ENCODE measurements at places on chromosomes 6 and 20.

DNA sequence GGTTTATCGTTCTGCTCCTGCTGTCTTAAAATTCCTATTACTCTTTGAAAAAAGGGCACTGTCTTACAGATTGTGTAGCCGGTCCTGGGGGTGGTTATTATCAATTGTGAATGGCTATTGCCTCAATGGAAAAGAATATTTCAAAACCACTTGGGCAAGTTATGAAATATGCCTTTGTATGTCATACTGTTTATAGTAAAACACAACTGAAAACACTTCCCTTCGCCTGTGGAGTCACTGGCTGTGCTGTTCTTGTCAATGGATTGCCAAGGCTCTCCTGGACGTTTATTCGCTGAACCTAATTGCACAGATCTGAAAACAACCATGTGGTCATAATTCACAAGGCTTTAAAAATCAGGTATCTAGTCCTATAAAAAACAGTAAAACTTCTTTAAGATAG lies 47.8 kb upstream of the TAGAP start:
- DNase-seq, result no peak

DNA sequence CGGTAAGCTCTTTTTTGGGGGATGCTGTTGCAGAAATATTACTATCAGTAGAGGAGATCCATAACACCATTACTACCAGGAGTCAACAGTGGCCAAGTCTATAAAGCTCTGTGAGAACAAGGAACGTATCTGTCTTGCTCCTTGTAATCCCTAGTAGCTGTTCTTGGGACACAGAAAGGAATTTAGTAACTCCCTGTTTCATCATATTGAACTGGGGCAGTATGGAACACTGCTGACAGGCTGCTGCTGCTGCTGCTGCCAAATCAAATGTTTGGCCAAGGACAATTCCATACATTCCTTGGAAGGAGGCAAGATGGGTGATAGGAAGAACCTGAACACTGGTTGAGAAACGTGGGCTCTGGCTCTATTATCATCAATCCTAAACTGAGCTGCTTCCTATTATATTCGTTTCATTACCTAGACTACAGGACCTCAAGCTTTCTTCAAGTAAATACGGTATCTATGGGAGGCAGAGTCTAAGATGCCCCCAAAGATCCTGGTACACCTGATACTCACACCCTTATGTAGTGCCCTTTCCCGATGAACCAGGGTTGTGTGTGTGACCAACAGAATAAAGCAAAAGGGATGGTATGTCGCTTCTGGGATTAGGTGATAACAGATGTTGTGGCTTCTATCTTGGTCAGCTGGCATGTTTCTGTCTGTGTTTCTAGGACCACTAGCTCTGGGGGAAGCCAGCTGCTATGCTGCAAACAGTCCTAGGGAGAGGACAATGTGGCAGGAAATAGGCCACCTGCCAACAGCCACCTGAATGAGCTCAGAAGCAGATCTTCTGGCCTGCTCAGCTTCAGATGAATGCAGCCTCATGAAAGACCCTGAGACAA lies 39.5 kb downstream of the ELOVL5 start:
- peak; percentile 56 for DNase-seq

- no peak for DNase-seq
Observed at GRCh38 chr6:39793516-39793915, 1.3 kb downstream of the DAAM2 start.

DNA sequence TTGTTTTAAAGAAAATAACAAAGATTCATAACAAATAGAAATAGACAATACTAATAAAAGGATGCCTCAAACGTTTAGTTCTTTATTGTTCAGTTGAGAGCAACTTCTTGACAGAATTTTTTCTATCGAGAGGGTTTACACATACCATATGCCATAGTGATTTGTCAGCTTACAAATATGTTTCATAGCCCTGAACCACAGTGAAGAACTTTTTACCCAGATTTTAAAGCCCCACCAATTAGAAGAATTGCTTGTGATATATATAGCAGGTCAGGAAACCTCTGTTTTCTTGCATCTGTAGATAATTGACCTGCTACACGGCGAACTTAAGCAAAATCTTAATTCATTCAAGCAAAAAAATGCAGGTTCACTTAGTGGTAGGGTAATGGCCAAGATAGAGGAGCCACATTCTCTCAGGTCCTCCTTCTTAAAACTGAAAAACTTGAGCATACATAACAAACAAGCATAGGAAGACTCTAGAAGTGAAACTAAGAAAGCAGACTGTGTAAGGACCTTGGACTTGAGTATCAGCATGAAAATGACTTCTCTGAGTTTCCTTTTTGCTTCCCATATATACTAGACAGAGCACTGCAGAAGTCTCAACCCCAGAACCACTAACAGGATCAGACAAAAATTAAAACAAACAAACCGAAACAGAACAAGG lies 39.5 kb downstream of the CRISP1 start:
- DNase-seq, result no peak

- no peak for DNase-seq
Observed at GRCh38 chr6:133001040-133001565, 186.7 kb downstream of the RPS12 start.

- no peak for DNase-seq
Observed at GRCh38 chr6:43999628-44000027, 127.6 kb downstream of the MRPL14 start.

DNA sequence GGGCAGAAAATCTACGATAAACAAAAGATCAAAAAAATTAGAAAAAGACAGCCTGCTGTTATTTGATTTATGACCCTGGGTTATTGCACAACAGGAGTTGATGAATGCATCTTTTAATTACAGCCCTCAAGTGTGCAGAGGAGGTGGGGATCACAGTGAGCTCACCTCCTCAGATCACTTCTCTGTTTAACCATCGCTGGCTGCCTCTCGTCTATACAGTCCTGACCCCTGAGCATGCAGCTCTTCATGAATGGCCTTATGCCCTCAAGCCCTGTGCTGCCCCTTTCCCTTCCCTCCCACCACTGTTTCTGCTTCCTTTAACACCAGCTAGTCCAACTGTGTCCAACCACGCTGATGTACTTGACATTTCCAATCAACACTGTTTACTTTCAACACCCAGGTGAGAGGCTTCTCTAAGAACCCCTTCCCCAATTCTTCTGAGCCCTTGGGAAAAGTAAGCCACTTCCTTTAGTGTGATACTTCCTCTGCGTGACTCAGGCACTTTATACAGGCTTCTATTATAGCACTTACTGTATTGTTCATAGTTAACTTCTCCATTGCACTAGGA lies 60.6 kb upstream of the RIPOR2 start:
- DNase-seq, result no peak

DNA sequence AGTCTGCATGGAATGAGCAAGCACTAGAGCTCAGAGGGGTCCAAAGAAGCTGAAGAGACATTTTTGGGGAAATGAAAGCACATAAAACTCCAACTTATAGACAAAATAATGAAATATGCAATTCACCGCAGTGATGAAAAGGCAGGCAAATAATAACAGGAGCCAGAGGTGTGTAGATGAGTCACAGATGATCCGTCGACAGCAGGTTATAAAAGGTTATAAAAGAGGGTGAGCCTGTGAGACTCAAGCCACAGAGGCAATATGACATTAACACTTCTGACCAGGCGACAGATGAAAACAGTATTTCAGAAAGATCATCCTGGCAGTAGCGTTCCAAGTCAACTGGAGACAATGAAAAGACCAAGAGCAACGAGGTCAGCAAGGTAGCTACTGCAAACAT lies 35.8 kb upstream of the ANKRD60 start:
- DNase-seq, result no peak

DNA sequence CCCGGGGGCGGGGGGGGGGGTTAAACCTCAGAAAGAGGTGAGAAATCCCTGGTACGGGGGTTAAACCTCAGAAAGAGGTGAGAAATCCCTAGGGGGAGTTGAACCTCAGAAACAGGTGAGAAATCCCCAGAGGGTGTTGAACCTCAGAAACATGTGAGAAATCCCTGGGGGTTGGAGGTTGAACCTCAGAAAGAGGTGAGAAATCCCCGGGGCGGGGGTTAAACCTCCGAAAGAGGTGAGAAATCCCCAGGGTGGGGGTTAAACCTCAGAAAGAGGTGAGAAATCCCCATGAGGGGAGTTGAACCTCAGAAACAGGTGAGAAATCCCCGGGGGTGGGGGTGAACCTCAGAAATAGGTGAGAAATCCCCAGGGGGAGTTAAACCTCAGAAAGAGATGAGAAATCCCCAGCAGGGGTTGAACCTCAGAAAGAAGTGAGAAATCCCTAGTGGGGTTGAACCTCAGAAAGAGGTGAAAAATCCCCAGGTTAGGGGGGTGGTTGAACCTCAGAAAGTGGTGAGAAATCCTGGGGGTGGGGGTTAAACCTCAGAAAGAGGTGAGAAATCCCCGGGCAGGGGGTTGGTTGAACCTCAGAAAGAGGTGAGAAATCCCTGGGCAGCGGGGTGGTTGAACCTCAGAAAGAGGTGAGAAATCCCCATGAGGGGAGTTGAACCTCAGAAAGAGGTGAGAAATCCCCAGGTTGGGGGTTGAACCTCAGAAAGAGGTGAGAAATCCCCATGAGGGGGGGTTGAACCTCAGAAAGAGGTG lies 87.4 kb downstream of the PLG start:
- DNase-seq, result no peak

DNA sequence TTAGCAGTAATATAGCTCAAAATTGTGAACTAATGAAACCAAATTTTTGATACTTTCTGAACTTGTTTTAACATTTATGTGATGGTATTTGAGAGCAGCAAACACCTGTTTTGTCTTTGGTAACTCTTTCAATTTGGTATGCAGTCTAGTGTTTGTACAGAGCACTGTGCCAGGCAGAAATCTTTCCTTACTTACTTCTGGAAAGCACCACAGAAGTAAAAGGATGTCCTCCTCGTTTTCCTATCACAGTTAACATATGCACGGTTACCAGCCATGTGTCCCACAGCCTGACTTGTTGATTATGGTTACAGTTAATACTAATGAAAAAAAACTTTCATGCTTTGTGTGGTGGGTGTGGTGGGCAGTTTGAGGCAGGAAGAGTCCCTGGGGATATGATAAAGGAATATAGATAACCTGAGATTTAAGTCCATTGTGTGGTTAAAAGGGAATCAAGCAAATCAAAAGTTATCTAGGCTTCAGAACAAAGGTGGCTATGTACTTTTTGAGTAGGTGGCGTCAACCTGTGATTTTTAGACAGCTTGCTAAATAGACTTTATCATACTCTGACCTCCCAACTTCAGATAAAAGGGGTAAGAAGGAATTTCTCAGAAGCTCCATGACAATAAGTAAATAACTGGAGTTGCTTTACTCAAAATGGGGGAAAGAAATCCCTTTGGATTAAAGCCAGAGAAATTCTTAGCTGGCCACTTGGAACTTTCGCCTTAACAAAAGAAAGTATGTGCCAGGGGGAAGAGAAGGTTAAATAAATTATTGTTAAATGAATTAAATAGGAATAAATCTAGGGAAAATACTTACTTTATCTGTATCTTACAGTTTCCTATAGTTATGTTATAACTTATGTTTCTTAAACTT lies 20.1 kb upstream of the COL10A1 start:
- peak; percentile 81 for DNase-seq

- peak; percentile 28 for DNase-seq
Observed at GRCh38 chr6:168037242-168037641, 39.8 kb downstream of the KIF25 start.

GRCh38 chr6:10742251-10742650 lies 5.4 kb upstream of the TMEM14B start:
- DNase-seq, result no peak

DNA sequence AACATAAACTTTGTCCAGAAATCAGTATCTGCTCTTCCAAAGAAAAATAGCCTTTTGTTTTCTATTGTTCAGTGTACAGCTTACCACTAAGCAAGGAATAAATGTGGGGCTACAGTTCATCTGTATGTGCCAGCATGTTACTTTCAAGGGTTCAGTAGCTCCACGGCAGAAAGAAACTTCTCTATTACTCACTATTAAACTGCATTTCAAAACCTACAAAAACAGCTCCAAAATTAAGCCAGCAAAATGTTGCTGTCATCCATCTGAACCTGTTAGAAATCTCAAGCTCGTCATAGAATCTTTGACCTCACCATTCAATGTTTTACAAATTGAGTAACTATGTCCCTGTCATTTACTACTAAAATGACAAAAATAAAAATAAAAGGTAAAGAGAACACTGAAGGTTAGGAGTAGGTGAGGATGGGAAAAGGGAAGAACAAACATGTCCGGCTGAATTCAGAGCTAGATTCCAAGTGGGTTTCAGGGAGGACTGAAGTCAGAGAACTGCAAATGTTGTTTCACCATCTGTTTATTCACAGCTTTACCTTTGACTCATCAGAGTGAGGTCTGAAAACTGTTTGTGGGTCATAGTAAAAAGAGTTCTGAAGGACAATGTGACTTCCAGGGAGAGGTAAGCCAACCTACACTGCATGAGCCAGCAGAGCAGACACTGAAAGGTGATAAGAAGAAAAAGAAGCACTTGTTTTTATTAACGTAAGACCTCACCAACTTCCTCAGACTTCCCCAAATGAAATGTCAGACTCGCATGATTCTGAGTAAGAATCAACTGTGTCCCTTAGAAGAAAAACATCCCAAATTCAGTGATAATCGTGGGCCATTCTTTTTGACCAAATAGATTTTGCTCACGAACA lies 62.0 kb downstream of the ATXN1 start:
- peak; percentile 94 for DNase-seq

- no peak for DNase-seq
Observed at GRCh38 chr20:47265984-47266383, 90.5 kb downstream of the ZMYND8 start.

GRCh38 chr20:50724112-50724725 lies 7.2 kb upstream of the PARD6B start:
- no peak for DNase-seq

GRCh38 chr20:22688485-22688884 lies 104.1 kb upstream of the FOXA2 start:
- no peak for DNase-seq

DNA sequence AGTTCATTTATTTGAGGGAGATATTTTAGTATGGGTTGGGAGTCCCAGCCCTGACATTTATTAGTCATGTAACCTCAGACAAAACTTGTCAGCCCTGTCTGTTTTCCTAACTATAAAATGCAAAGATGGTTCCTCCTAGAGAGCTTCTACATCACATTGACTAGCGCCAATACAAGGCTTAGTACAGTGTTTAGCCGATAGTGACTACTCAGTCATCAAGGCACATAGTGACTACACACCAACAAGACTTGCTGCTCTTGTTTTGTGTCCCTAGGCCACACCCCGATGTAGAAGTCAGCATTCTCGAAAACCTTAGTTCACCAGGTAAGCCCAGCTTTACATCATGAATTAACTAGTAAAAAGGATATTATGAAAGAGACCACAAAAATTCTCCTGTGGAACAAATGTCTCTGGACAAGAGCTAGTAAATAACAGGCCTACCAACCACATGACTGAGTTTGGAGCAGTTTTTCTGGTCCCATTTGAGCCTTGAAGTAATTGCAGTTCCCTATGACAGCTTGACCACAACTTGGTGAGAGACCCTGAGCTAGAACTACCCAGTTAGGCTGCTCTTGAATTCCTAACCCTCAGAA lies 68.8 kb downstream of the PFDN4 start:
- no peak for DNase-seq

GRCh38 chr20:33005908-33006775 lies 1.4 kb upstream of the BPIFB2 start:
- DNase-seq, result peak; percentile 95

GRCh38 chr6:63674635-63675034 lies 39.0 kb downstream of the PHF3 start:
- DNase-seq, result no peak
